ENCODE measurements at places on chromosomes 4 and X.

GRCh38 chrX:148541584-148541940, 41.1 kb downstream of the AFF2 start:
- no peak for DNase-seq

DNA sequence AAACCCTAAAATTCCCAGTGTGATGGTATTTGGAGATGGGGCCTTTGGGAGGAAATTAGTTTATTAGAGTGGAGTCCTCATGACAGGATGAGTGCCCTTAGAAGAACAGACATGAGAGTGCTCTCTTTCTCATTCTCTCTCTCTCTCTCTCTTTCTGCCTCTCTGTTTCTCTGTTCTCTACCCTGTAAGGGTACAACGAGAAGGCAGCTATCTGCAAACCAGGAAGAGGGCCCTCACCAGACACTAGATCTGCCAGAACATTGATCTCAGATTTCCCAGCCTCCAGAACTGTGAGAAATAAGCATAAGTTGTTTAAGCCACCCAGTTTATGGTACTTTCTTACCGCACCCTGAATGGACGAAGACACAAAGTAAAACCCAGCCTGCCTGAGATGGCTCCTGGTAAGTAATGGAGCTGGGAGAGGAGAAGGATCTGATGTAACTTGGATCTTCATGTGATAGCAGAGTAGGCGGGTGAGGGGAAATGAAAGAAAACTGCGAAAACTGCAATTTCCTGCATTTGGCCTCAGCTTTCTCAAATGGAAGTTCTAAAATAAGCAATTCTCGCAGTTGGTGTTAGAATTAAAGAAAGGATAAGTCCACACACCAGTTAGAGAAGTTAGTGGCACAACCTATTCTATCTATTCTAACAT, 8.7 kb upstream of the CDS1 start:
- DNase-seq: no peak

- DNase-seq: no peak
Measured at GRCh38 chr4:121306931-121307330, 73.9 kb downstream of the QRFPR start.

GRCh38 chrX:42944381-42944998, 166.5 kb upstream of the PPP1R2C start:
- no peak for DNase-seq

- DNase-seq: no peak
Measured at GRCh38 chrX:10178866-10179463, 22.2 kb downstream of the CLCN4 start.

GRCh38 chr4:8009097-8009496, 69.4 kb upstream of the AFAP1 start:
- DNase-seq: no peak

DNA sequence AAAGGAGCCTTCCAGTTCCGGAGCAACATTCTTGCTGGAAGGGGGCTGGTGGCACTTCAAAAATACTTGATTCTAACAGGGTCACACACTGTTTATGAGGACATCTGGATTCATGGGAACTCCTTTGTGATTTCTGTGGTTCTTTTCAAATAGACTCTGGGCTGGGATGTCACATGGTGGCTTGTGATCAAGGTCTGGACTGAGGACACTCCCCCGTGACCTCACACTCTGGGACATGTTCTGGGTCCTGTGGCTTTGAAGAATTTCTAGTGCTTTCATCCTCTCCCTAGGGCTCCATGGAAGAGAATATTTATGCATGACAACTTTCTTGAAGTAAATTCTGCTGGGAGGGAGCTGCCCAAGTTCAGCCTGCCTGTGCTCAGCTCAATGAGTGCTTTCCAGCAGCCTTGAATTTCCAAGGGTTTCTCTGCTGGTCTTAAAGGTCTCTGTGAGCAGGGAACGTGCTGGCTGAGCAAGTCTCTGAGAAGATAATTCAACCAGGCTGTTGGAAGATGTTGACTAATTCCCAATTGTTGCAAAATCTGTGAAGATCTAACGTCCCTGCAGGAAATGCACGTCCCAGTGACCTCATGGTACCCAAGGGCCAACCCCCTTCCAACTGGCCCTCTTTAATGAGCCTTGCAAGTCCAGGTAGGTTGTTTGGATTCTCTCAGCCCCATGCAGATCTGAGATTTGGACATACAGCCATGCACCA, 36.3 kb downstream of the GPR143 start:
- no peak for DNase-seq

- DNase-seq: no peak
Measured at GRCh38 chr4:139951021-139951420, 203.0 kb downstream of the MAML3 start.

DNA sequence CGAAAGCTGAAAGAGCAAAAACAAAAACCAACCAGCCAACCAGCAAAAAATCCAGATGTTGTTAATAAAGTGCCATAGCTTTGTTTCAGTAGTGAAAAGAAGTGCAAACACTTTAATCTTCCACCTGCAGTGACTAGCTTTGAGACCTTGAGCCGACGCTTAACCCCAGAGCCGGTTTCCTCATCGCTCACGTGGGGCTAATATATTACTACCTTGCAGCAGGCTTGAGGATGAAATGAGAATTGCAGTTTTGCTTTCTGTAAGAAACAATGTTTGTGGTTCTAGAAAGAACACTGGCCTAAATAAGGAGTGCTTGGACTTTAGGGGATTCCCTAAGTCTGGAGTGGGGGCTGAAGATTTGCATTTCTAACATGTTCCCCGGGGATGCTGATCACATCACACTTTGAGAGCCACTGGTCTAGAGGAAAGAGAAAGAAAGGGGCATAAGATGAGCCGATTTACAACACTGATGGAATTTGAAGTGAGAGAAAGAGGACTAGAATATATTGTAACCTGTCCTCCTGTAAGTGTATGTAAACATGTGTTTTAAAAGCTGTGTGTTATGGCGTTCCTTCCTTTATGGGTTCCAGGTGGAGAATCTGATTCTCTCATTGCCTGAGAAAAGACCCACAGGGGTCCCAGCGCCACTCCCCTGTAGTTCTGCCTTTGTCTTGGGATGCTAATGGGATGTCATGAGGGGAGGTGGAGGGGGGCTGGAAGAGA, 1.4 kb downstream of the FGF2 start:
- DNase-seq: peak; percentile 81

GRCh38 chr4:5199912-5200311, 148.6 kb downstream of the STK32B start:
- DNase-seq: no peak

DNA sequence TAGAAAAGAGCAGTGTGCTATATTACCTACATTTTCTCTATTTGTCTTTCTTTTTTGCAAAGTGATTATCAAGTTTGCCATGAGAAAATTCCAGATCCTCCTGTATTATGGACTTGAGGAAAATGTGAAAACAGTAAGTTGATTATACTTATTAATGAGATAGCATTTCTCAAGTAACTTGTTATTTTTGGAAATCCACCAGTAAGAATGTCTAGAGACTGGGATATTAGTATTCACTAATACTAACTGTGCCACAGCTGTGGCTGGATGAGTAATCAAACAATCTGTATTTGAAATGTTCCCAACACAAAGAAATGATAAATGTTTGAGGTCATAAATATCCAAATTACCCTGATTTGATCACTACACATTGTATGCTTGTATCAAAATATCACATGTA, 147.0 kb upstream of the CTSO start:
- DNase-seq: no peak

DNA sequence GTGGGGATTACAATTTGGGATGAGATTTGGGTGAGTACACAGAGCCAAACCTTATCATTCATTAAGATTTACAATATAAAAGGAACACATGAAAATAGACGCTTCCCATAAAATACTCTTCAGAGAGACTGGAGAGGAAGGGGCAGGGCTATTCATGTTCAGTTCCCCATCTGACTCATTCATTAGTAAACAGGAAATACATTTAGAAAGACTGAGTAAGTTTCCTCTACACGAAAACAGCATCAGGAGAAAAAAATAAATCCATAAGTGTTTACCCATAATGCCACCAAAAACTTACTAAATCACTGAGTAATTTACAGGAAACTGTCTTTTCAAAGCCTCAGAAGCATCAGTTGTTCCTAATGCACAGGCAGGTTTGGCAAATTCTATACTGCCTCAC, 255.4 kb upstream of the CXorf51A start:
- DNase-seq: no peak

GRCh38 chr4:78558410-78558809, 6.8 kb downstream of the ANXA3 start:
- DNase-seq: no peak

GRCh38 chr4:129978315-129978714, 882.4 kb downstream of the C4orf33 start:
- DNase-seq: no peak

DNA sequence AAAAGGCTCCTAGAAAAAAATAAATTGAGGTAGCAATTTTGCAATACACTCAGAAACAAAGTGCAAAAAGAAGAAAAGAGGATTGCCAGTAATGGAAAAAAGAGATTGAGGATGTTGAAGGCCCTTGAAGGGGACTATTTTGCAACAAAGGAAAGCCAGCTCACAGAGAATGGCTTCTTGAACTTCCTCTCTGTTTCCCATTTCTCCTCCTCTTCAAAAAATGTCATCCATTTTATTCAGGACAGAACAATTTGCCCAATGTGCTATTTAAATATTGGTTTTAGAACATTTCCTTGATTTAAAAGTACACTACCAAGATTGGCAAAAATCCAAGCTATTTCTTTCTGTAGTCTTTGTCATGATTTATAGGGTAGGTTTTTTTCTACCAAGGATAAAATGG, 60.2 kb downstream of the GASK1B start:
- DNase-seq: no peak

DNA sequence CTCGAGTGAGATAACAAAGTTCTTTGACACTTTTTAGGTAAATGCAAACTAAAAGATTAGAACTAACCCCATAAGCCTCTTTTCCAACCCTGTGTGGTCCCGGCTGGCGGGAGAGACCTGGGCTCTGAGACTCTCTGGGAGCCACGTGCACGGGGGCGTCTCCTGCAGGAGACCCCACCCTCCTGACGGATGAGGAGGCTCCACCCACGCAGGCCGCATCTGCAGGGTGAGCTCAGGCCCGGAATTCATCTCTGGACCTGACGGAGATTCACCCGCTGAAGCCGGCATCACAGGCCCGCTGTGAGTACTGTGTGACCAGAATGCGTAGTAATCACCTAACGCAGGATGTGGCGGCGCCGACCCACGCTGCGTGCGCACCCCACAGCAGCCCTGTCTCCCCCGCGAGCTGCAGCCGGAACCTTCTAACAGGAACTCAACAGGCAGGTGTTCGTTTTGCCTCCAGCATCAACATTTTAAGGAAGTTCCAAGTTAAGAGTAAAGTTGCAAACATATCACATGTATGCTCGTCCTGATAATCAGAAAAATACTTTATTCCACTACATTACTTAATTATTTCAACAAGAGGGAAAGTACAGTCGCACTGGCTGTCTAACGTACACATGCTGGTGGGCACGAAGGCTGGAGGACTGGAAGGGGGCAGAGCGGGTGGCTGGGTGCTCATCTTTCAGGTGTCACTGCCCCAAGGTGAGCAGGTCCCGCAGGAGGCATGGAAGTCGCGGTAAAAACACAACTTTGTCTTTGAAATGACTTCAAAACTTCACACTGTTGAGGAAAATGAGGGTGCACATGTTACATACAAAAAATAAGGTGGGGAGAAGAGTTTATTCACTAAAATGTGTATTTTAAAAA, 44.5 kb downstream of the FGFRL1 start:
- no peak for DNase-seq

DNA sequence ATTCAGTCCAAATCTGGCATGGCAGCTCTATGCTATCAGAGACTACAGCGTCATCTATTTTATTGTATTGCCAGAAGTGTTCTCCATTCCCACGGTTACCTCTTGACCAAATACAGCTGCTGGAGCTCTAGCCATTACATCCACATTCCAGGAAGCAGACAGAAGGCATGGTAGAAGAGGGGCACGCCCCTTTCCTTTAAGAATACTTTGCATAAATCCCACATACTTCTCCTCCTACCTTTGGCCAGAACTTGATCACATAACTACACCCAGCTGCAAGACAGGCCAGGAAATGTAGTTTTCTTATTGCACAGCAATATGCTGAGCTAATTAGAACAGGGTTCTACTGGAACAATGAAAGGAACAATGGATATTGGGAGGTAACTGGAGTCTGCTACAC, 14.9 kb downstream of the SLC9A7 start:
- DNase-seq: no peak

DNA sequence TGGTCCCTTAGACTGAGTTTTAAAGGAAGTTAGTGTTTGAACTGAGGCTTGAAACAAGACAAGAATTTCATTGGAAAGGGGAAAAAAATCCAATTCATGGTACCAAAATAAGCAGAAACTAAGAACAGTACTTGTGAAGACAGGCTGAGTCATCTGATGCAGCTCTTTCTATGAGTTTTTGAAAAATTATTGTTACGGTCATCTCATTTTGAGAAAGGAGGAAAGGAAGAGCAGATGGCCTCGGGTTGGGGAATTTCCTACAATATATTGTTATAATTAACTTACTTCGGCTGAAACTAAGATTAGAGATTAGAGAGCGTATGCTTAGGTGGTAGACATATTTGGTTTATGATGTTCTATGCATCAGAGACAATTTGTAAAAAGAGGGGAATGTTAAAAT, 2164.8 kb upstream of the AGA start:
- no peak for DNase-seq

DNA sequence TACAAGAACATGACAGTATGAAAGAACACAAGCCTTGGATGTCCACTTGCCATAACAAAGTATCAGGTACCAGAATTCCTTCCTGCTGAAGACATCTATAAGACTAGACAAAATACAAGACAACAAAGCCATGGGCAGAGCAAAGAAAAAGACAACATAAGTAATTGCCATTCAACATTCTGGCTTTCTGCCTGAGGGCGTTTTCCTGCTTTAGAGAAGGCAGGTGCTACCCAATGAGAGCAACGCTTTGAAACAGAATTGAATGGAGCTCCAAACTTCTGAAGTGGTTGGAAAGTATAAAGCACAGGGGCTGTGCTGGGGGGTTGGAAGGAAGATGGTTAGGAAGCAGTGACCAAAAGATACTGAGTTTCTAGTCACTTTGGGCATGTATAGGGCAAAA, 30.1 kb downstream of the PDE5A start:
- DNase-seq: no peak

DNA sequence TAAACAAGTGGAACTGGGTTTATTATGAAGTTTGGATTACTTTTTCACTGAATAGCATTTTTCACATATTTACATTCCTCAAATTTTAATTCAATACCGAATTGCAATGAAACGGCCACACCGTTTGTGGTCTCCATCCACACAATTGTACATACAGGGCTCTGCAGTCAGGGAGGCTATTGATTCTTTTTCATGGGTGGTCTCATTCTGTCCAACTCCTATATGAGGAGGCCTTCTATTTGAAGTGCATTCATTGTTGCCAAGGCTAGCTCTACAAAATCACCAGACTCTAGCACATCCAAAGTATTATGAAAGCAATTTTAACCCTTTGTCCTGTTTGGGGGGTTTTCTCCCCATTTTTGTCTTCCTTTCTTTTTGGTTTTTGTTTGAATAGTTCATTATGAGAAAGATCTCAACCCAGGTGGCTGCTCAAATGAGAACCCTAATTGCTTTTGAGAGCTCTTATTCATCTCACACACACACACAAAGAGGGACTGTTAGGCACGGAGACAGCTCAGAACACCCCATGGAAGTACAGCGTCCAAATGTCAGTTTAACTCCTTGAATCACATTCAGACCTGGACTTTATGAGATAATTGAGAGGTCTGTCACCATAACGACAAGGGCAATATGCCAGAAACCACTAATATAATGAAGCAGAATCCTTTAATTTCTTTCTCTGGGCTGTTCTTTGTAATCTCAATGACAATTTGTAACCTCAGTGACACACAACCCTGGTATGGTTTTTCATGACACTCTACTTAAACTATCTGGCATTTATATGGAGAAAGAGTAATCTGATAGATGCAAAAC, 79.4 kb downstream of the NLGN4X start:
- DNase-seq: no peak

Data from kidney glomerular epithelial cell (primary cell).